Adrenal gland (tissue), 19 donors: ENCODE measurements at places on chromosomes 16 and 17. TPM values are rescaled to one million over a fixed set of nuclear protein-coding genes. Genes with fewer than 3 reads are reported as not detected.

- peak; percentile 37 for DNase-seq
These were observed 97.8 kb upstream of the MAF start for GRCh38 chr16:79698341-79698753.

- DNase-seq, result no peak
These were observed 9.2 kb downstream of the KDM6B start for GRCh38 chr17:7843257-7843535.

DNA sequence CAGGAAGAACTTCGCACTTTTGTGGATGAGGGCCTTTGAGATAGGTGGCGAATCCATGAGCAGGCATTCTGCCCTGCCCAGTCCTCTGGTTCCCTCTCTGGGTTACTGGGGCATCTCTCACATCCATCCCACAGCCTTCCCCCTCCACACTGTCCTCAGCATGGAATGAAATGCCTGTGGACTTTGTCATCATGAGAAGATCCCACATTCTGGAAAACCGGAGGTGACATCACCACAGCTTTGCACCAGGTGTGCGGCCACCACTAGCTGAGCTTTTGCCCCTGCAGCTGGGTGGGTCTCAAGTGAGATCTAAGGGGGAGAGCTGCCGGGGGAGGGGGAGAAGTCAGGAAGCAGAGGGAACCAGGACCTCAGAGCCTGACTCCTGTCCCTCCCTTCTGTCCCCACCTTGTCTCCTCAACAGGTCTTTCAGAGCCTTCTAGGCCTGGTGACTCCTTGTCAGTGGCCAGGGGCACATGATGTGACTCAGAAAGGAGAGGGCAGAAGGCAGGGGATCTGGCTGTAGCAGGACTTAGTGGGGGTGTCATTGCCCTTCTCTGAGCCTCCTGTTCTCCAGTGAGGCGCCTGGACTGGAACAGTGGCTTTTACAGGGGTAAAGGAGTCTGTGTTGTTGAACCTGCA lies 40.0 kb upstream of the DLX4 start:
- DNase-seq, result no peak

DNA sequence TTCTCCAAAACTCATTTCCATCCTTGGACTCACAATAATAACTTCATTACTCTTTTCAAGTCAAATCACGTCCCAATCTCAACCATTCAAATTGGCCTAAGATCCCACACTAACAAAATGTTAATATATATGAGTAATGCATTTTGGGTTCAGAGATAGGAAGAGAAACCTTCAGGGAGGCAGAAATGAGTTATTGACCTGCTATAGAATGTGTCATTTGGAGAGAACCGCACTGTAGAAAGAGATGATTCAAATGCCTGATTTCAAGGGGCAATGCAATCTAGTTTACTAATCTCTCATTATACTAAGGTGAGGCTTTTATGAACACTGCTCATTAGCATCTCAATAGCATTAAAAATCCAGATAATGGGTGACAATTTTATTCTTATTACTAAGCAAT lies 1595.0 kb upstream of the GOT2 start:
- DNase-seq, result no peak

GRCh38 chr16:30728899-30729672 lies 19.1 kb upstream of the PHKG2 start:
- no peak for DNase-seq

- DNase-seq, result no peak
These were observed 35.2 kb downstream of the SRL start for GRCh38 chr16:4206680-4207079.

Gene TMEM204
- 25.3 TPM for total RNA-seq
